ENCODE measurements at places on chromosomes 13 and 19.
A peak's percentile ranks its signal among the peaks of the same experiment; 100 is the strongest.

GRCh38 chr19:27740396-27740795 lies 1472.6 kb downstream of the UQCRFS1 start:
- no peak for DNase-seq

- DNase-seq, result no peak
These were observed 58.9 kb downstream of the TMED1 start for GRCh38 chr19:10776900-10777650.

DNA sequence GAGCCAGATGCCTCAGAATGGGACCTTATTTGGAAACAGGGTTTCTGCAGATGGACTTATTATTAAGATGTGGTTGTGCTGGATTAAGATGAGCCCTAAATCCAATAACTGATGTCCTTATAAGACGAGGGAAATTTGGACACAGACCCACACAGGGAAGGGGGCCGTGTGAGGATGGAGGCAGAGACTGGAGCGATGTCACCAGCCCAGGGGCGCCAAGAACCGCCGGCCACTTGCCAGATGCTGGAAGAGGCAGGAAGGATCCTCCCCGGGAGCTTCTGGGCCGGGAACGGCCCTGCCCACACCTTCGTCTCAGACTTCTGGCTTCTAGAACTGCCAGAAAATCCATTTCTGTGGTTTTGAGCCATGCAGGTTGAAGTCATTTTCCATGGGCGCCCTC lies 26.6 kb downstream of the GNG7 start:
- DNase-seq, result no peak

- DNase-seq, result peak; percentile 54
These were observed 64.6 kb downstream of the PDS5B start for GRCh38 chr13:32650705-32651311.

DNA sequence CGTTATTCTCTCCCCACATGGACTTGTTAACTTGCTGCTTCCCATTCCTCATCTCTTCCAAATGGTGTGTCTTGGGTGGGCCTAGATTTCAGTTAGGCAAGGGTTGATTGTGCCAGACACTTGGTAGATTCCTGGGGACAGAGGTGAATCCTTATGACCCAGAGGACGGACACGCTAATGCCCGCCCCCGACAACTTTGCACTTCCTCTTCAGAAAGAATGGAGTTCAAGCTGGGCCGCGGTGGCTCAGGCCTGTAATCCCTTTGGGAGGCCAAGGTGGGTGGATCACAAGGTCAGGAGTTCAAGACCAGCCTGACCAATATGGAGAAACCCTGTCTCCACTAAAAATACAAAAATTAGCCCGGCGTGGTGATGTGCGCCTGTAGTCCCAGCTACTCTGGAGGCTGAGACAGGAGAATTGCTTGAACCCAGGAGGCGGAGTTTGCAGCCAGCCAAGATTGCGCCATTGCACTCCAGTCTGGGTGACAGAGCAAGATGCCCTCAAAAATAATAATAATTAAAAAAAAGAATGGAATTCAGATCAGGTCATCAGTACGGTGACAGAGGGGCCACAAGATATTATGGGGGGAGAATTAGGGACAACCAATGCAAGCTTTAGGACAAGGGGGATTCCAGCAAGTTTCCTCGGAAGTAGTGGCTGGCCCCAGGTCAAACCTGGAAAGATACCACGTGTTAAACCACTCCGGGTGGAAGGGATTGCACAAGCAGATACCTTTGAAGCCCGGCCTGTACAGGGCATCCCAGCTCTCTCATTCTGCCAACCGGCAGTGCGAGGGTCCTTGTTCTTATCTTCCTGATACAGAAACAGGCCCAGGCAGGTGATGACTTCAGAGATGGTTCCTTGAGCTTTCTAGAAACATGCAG lies 2.7 kb downstream of the MYO9B start:
- no peak for DNase-seq

DNA sequence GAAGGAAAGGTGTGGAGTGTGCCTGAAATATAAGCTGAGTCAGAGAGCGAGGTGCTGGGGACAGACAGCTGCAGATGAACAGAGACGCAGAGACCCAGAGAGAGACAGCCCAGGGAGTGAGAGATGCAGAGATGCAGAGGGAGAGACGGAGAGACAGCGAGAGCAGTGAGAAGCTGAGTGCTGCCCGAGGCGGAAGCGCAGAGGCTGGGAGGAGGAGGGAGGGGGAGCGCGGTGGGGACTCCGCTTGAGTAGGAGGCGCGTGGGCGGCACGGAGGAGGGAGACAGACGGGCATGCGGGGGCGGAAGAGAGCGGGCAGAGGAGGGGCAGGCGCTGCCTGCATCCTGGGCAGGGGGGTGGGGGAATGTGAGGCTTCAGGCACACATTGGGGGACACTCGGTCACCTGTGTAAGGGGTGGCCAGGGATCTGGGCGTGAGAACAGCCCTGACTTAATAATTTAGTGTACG lies 25.7 kb downstream of the SLC8A2 start:
- DNase-seq, result peak; percentile 43

DNA sequence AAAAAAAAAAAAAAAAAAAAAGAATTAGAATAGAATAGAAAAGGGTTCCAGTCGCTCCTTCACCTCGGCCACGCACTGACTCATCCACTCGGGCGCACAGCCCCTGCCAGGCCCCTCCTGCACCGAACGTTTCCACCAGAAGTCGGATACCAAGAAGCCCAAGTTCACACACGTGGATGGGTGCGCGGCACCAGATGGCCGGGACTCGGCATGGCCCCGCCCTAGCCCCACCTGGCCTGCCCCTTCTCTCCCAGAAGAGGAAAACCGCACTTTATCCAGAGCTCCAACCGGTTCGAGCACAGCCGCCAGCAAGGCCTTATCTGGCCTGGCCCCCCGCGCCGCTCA lies 5.9 kb downstream of the PRR36 start:
- DNase-seq, result no peak

GRCh38 chr13:44873461-44873860 lies 115.8 kb downstream of the NUFIP1 start:
- no peak for DNase-seq

DNA sequence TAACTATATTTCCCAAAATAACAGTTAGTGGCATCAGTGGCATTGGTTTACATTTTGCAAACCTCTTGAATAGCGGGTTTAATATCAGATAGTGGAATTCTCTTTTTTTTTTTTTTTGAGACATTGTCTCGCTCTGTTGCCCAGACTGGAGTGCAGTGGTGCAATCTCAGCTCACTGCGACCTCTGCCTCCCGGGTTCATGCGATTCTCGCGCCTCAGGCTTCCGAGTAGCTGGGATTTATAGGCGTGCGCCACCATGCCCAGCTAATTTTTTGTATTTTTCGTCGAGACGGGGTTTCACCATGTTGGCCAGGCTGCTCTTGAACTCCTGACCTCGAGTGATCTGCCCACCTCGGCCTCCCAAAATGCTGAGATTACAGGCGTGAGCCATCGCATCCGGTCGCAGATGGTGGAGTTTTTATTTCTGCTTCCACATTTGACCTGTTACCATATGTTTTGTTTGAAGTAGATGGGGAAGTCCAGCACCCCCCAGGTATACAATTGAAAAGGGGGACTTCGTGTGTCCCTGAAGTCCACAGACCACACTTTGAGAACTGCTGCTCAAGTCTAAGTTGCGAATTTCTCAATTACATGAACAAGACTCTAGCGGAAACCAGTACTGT lies 40.5 kb upstream of the XPO4 start:
- no peak for DNase-seq

DNA sequence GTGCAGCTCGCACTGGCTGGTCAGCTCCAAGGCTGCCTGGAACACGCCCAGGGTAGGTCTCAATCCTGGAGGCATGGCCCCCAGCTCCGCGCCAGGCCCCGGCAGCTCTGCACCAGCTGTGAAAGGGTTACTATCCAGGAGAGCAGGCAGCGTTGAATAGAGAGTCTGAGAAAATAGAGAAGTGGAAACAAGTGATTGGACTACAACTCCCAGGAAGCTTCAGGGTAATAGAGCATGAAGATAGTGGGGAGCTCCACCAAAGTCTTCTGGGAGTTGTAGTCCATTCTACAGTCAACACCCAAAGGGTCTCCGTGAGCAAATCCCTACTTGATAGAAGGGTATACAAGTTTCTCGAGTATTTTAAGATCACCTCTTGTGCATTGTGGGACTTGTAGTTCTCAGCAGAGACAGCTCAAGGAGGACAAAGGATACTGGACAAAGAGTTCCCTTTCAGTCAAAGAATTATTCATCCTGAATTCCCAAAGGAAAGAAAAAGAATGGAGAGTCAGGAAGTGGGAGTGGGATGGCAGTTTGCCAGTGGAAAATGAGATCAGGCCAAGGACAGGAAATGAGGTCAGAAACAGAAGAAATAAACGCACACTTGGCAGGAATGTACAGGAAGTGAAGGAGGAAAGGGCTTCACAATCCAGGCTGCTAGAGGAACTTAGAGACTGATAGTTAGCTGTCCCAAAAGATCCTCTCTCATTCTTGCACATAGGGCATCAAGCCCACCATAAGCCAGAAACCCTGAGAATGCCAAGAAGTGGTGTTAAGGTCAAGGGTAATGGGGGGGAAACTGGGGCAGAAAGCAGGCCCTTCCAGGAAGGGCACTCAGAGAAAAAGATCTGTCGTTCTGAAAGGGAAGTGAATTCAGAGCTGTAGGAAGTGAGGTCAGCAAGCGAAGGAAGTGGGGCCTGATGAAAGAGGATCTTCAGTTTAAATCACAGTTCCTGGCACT lies 5.5 kb upstream of the MAMSTR start:
- DNase-seq, result peak; percentile 21

DNA sequence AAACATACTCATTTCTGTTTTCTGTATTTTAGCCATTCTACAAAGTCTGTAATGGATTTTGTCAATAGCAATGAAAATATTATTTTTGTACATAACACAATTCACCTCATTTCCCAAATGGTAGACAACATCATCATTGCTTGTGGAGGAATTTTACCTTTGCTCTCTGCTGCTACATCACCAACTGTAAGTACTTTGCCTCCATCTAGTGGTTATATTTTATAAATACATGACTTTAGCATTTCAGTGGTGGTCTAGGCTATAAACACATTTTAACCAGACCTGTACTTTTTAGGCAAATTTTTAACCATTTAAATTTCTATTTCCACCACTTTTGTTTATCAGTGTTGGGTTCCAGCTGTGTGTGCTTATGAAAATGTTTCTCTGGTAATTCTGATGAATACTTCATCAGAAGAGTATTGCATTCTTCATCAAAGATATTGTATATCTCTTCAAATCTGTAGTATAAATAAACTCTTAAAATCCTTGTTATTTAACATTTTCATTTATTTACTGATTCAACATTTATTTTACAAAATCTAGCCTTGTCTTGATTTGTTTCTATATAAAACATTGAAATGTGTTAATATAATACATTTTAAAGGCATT lies 222.4 kb downstream of the NBEA start:
- DNase-seq, result no peak

DNA sequence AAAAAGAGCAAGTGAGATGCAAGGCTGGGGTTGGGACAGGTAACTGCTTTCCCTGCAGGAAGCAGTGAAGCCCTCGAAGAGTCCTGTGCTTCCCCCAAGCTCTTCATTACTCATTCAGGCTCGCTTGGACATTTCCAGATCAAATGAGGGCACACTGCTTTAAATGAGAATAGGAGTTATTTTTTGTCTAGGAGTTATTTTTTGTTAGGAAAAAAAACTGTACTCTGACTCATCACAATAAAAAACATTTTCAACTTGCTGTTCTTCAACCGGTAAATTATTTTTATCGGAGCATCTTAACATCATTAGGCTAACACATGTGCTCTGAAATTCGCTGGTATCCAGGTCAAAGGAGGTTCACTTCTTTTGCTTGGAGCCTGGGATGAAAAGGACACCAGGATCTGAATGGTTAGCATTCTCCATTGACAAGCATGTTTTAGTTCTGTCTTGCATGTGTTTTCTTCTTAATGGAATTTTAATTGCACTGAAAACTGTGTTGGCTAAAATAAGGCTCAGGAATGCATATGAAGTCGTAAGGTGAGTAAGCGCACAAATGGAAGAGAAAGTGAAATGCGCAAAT lies 80.7 kb upstream of the STK24 start:
- DNase-seq, result no peak

DNA sequence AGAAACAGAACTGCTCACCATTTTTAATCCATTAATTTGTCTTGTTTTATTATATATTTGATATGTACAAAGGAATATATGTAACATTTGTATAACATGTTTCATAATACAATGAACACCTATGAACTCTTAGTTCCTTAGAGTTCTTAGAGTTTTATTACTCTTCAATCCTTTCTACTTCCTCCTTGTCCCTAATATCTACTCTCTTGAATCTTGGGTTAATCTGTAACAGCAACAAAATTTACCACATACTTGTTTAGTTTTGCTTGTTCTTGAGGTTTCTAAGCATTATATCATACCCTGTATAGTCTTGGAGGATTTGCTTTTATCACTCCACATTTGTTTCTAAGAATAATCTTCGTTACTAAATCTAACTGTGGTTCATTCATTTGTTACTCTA lies 151.4 kb downstream of the PDS5B start:
- DNase-seq, result no peak

GRCh38 chr19:1851654-1852580 lies 3.6 kb upstream of the REXO1 start:
- DNase-seq, result peak; percentile 40

DNA sequence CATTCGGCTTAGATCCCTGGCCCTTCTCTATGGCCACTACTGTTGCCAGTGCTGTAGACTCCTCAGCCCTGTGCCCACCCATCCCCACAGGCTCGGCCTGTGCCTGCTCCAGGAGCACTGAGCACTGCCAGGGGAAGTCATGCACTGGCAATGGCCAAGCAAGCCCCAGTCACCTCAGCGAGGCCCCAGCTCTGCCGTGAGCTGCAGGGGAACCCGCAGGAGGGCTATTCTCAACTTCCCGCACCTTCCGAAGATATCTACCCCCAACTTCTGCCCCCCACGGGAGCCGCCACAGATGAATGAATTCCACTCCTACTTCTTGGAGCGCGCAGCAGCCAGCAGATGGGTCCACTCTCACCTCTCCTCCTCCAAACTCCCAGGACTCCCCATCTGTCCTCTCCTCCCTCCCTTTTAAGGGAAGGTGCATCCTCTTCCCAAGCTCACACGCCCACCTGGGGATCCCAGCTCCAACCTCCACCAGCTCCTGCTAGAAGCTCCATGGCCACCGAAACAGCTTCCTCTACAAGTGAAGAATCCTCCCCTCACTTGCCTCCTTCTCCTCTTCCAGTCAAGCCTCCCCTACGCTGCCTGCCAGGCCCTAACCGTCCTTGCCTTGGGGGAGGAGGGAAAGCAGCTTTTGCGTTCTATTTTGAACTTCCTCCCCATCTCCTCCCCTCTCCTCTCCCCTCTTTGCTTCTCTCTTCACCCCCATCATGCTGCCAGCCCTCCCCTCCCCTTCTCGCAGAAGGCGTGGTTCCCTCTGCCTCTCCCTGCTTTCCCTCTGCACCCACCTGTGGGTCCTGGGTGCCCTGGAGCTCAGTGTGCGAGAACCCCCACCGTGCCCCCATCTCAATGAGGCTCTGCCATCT lies 52.2 kb downstream of the PEPD start:
- no peak for DNase-seq

DNA sequence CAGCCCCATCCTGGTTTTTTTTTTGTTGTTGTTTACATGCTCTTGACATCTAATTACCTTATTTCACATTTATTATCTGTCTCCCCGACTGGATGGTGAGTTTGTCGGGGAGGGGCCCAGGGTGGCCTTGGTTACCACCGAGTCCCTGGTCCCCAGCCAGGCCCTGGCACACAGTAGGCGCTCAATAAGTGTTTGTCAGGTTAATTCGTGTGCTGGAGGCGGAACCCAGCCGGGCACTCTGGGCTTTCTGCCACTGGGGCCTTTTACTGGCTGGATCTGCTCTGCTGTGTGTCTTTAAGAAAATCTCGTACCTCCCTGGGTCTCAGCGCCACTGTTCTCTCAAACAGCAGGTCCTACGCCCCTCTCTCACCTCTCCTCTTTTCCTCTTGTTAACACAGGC lies 4.6 kb downstream of the NRTN start:
- no peak for DNase-seq

Data from activated CD4-positive, alpha-beta T cell treated with anti-CD3 and anti-CD28 coated beads, Interleukin-2, amount 50 U/mL, for 48 hours (primary cell).